Activated CD8-positive, alpha-beta memory T cell treated with anti-CD3 and anti-CD28 coated beads for 24 hours (primary cell): ENCODE measurements at places on chromosomes 7 and 10.

- no peak for DNase-seq
Measured at GRCh38 chr7:103504505-103505135, 58.6 kb upstream of the SLC26A5 start.

DNA sequence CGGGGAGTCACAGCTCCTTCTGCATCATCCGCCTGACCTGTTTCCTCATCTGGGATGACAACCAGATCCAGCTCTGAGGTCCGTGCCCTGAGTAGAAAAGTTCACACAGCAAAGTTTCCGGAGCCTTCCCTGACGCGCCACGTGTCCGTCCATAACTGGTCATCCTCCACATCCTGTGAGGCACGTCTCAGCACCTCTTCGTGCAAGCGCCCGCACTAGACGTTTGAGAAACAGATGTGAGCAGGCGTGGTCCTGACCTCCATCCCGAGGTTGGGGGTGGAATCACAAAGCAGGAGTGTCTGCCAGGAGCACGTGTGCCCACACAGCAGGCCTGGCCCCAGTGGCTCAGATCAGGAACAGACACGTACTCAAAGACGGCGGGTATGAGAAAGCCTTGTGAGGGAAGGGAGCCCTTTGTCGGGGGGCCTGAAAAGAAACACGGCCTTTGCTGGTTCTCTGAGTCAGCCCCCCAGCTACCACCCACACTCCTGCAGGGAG, 520.8 kb downstream of the DNAJB6 start:
- no peak for DNase-seq

GRCh38 chr7:40099837-40100236, 34.6 kb downstream of the MPLKIP start:
- no peak for DNase-seq

DNA sequence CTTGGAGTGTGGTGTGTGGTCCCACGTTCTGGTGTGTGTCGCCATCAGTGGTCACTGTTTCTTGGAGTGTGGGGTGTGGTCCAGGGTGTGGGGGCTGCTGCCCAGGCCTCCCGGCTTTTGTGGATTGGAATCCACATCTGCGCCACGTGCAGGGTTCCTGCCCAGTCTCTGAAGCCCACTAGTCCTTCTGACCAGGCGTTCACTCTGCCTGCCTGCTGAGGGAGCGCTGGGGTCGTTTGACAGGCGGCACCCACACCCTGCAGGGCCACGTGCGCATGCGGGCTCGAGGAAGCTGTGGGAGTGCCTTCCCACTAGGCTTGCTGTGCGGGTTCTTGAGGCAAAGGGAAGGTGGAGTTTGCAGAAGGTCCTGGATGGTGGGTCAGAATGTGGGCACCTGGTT, 51.4 kb downstream of the INPP5A start:
- no peak for DNase-seq

- no peak for DNase-seq
Measured at GRCh38 chr7:78406531-78406930, 608.0 kb downstream of the PHTF2 start.
